C1 segment of cervical spinal cord (tissue), 14 donors: ENCODE measurements at places on chromosomes 6 and 20.

DNA sequence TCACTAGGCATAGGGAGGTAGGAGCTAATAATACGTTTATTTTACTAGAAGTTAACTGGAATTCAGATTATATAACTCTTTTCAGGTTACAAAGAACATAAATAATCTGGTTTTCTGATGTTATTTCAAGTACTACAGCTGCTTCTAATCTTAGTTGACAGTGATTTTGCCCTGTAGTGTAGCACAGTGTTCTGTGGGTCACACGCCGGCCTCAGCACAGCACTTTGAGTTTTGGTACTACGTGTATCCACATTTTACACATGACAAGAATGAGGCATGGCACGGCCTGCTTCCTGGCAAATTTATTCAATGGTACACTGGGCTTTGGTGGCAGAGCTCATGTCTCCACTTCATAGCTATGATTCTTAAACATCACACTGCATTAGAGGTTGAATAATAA, 1.1 kb downstream of the HFE start:
- DNase-seq = no peak

DNA sequence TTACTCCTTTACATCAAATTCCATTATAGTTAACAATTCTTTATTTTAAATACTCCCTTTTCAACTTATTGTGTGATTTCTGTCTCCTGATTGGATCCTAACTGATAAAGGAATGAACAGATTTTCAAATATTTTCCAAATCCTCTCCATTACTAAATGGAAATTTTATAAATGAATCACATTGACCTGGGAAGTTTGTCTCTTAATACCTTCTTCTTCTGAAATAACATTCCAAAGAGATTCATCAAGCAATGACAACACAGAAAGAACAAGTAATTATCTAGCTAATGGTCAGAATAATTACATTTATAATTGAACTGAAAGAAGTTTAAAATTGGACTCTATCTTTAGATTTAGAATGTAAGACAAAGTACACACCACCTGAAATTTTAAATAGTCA, 515.4 kb upstream of the PTCHD4 start:
- DNase-seq = no peak

- DNase-seq = no peak
These were observed 16.3 kb upstream of the OR2B6 start for GRCh38 chr6:27940766-27941165.

DNA sequence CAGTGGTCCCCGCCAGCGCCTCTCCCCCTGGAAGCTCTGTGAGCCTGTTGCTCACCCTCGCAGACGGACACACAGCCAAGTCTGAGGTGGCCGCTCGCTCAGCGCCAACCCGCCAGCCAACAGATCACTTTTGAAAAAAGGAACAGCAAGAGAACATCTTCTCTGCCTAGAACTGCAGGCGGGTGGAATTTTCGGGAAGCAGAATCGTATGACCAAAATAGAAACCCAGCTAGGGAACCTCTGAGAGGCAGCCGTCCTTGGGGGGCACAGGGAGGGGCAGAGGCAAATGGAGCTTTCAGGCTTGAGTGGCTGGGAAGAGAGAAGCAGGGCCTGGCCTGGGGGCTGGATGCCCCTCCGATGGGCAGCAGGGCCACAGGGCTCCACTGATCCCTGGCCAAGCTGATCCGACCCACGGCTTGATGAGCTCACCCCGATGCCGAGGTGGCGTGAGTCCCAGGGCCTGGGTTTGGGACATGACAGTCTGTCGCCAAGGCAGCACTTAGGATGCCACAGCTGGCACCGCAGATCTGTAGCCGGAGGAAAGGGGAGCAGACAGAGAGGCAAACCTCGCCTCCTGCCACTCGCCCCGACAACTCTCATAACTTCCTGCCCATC, 9.8 kb downstream of the NFATC2 start:
- peak; percentile 81 for DNase-seq

- no peak for DNase-seq
These were observed 409.5 kb upstream of the AGPAT4 start for GRCh38 chr6:161683400-161683799.

DNA sequence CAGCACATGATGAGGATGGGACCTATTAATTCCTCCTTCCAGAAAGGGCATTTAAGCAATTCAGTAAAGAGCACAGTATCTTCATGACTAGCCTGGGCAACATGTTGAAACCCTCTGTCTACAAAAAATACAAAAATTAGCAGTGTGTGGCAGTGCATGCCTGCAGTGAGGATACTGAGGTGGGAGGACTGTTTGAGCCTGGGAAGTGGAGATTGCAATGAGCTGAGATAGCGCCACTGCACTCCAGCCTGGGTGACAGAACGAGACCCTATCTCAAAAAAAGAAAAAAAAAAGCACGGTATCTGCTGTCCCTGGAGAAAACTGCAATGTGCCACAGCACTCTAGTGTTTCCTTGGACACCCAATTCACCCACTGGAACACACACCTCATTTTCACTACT, 18.4 kb downstream of the SAMD3 start:
- no peak for DNase-seq

- no peak for DNase-seq
These were observed 135.2 kb upstream of the TAB2 start for GRCh38 chr6:149182262-149182661.
